Activated naive CD4-positive, alpha-beta T cell (primary cell): ENCODE measurements at places on chromosomes 7 and 10.

DNA sequence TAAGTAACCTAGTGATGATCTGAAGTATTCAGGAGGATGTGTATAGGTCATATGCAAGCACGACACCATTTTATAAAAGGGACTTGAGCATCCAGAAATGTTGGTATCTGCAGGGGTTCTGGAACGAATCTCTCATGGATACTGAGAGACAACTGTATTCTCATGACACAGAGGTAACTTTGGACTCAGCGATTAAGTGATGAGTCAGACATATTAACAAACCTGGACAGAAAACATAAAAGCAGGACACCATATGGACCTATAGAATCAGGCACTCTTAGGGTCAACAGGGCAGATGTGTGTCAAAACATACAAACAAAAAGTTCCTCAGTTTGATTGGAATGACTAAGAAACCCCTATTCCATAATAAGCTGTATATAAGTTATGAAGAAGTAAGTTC lies 248.1 kb downstream of the ANKRD7 start:
- DNase-seq, result no peak

DNA sequence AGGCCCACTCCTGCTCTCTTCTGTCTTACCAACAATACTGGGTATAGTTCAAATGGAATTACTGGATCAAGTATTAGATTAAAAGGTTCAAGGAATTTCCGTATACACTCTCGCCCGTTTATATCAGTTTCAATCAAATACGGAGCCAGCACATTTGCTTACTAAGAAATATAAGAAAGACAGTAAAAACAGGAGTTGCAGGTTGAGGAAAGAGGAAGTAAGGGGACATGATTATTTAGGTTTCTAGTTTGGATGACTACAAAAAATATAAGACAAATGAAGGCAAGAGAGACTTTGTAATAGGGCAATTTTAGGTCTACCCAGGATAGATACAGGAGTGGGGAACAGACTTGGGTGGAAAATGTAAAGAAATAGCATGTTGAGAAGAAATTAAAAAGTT lies 109.9 kb upstream of the ABI1 start:
- no peak for DNase-seq

- no peak for DNase-seq
Measured at GRCh38 chr10:123507298-123507697, 158.9 kb upstream of the GPR26 start.

DNA sequence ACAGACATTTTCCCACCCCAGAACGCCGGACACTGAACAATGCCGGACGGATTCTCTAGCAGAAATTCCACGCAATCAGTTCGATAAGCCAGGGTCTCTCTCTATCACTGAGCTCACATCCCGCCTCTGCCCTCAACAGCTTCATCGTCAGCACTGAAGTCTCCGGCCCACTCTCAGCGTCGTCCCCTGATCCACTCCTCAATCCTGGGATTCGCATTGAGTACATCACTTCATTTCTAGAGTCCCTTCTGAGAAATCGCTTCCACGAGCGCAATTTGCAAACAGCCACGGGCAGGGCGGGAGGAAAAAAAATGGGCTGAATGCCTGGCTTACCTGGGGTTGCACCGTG lies 365 bp downstream of the YME1L1 start:
- no peak for DNase-seq

GRCh38 chr7:78435355-78435754 lies 636.8 kb downstream of the PHTF2 start:
- no peak for DNase-seq

DNA sequence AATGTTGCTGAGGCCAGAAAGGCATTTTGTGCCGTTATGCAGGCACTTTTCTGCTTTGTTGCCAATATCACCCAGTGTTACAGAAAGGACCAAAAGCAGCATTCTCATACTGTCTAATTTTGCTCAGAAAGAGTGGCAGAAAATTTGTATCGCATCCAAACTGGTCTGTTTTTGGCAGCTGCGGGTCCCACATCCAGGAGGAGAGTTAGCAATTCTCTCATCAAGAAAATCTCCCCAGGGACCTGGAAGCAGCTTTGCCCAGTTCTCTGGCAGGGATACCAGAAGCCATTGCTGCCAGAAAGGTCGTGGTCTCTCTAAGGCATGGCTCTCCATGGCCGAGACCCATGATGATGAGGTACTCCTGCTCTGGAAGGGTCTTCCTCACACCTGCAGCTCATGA lies 489.2 kb upstream of the ZMIZ1 start:
- DNase-seq, result no peak

- no peak for DNase-seq
Measured at GRCh38 chr7:3033581-3033980, 10.1 kb downstream of the CARD11 start.

- DNase-seq, result no peak
Measured at GRCh38 chr7:55396233-55396785, 31.2 kb downstream of the LANCL2 start.

- DNase-seq, result no peak
Measured at GRCh38 chr10:15630353-15630752, 89.4 kb downstream of the ITGA8 start.

DNA sequence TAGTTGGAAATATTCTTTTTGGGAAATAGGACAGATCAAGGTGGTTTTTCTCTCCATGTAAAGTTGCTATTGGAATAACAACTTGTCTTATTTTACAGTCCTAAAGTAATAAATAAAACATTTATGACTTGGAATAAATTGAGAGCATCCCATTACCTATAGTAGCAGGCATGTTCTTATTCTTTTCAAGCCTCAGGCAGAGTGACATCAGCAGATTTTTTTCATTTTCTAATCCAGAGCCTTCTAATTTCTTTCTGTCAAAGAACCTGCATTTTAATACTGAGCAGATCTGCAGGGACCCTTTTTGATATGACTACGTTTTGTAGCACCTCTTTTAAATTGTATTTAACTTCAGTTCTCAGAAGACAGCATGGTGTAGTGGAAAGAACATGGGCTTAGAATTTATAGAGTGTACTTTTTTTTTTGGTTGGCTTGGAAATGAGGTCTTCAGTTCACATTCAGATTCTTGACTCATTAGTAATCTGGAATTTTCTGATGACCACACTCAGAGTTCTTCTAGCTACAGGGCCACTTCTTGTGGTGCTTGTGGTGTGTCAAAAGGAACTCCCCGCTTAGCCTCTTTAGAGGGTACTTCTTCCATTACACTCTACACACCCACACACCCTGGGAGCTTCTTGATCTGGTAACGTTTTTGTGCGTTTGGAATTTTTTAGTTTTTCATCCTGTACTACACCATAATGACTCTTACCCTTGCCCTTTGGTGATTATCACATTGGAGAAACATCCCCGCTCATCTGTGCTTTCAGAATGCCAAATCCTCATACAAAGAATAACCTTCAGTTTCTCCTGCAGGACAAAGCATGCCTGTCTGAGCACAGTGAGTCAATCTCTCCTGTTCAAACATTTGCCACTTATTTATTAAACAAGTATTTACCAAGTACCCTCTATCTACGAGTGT lies 34.6 kb downstream of the AGK start:
- no peak for DNase-seq

GRCh38 chr10:129745186-129745750 lies 218.8 kb downstream of the EBF3 start:
- no peak for DNase-seq

- no peak for DNase-seq
Measured at GRCh38 chr10:44287408-44287807, 97.5 kb downstream of the CXCL12 start.

DNA sequence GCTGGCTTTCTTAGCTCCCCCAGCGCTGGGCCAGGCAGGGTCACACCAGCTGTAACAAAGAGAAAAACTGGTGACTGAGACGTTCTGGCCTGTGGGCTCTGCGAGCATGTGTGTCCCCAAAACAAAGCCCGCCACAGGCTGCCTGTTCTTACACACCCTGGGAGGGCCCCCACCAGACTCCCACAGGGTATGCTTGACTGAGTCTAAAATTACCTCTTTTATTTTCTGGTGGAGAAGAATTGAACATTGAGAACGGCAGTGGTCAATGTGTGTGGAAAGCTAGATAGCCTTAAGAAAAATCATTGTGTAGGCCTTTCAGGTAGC lies 808 bp downstream of the C10orf71 start:
- DNase-seq, result no peak

GRCh38 chr10:53314876-53315275 lies 542.3 kb upstream of the MBL2 start:
- DNase-seq, result no peak

DNA sequence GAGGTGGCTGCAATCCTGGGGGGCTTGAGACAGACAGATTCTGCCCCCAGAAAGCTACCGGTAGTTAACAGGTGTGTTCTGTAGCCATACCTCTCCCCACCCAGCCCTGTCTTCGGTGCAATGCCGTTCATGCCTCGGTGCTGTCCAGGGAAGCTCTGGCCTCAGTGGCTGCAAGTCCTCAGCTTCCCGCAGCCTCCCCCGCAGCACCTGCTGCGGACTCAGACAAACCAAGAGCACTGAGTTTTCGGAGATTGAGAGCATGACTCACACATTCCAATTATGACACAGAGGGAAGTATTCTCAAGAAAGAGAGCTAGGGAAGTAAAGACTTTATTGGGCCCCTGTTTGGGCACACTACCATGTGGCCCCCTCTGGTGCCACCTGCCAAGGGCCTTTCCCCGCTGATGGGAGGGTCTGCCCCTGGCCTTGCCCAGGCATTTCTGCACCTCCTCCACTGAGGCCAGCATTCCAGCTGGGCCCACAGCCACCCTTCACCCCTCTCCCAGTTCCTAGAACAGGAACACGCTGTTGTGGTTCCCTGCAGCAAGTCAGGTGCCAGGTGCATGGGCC lies 30.2 kb upstream of the EZH2 start:
- no peak for DNase-seq

- DNase-seq, result no peak
Measured at GRCh38 chr7:82015751-82016150, 245.9 kb upstream of the HGF start.

DNA sequence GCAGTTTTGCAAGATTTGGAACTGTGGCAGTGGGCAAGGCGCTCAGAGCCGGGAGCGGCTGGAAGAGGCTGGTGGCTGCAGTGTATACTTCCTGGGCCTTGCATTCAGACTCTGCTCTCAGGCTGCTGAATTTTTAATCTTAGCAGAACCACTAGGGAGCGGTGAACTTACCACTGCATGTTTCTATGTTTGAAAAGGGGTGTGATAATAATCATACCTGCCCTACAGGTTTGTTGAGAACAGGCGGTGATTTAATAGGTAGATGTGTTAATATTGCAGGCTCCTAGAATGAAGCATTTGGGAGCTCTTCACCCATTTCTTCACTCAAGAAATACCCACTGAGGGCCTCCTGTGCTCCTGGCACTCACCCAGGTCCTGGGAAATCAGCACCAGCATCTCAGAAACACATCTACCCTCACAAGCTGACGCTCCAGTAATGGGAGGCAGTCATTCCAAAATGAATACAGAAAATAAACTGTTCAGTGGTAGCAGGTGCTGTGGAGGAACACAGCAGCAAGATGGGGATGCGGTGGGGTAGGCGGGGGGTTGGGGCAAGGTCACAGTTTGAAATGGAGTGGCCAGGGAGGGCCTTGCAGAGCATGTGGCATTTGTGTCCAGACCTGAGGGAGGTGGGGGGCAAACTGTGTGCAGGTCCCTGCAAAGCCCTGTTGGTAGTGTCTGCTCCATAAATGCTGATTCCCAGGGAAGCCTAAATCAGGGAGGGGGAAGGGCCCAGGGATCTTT lies 41.0 kb downstream of the VWA2 start:
- no peak for DNase-seq

DNA sequence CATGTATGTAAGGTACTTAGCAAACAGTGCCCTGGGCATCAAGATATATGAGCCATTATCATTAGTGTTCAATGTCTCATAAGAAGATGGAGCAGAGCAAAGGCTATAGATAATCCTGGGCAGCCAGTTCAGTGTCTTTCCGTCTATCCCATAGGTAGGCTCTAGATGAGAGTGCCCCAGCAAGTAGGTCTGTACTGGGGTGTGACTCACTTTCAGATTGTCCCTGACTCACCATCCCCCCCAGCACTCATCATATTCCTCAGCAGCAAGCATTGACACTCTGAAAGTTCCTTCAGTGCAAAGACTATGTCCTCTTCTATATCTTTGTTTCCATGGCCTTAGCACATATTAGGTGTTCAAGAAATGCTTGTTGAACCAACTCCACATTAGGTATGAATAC lies 20.0 kb upstream of the FAM204A start:
- no peak for DNase-seq

DNA sequence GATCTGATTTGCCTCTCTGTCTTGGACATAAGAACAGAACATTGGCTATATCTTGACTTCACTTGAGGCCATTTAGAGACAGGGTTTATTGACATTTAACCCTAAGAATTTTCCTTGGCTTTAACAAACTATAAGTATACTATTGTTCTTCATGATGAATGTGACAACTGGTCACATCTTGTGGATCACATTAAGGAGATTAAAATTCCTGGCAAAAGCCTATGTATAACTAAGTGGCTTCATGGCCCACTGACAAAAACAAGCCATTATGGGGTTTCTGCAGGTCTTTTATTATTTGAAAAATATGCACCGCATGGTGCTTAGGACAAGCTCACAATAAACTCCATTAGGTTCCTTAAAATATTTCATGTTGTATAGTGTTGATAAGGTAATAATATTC lies 54.8 kb downstream of the THNSL1 start:
- DNase-seq, result no peak

DNA sequence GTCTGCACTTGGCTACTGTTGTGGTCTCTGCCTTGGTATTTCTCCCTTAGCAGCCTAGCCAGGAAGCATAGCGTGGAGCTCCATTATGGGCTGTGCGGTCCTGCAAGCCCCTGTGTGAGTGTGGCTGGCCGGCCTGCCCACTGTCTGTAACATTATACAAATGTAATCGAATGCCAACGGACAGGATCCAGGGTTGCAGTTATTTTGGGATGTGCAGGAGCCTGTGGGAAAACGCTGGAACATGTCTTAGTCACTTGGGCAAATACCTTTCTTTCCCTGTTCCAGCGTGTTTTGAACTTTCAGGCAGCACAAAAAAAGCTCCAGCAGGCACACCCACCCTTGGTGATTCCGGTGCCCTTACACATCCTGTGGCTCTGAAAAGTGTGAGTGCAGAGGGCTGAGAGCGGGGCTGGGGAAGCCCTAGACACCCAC lies 29.5 kb downstream of the BAG3 start:
- DNase-seq, result no peak
